Activated CD4-positive, alpha-beta T cell treated with anti-CD3 and anti-CD28 coated beads, Interleukin-2, amount 50 U/mL, for 4 hours (primary cell): ENCODE measurements at places on chromosomes 6 and 20.

- no peak for DNase-seq
Measured at GRCh38 chr6:54403096-54403495, 94.9 kb downstream of the TINAG start.

DNA sequence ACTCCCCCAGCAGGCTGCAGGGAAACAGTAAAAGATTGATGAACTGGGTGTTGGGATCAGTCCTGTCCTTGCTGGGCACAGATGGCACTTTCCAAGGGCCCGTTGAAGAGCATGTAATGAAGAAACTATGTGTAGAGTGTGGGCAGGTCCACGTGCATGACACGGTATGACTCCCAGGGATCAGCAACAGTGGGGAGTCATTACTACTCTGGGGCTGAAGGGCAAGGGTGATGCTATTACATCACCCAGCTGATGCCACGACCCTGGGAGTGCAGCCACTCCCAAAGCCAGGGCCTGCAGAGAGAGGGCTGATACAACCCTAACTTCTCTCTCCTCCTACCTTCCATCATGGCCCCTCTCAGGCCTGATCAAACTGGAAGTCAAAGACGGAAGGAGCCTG lies 20.1 kb downstream of the KCNK17 start:
- DNase-seq = no peak

DNA sequence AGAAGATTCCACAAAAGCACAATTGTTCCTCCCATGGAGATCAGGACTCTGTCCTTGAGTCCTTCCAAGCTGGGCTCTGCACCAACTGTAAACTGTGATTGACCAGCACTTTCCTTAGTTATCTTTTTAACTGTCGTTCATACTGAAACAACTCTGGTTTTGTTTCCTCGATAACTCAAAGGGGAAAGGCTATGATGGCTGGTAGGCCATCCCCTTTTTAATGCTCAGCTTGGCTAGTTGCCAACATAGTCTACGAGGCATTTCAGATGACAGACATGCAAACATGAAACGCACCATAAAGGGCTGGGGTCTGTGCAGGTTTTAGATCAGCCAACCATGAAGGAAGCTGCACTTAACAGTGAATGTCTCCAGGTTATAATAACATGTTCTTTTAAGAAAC lies 497.1 kb upstream of the ARID1B start:
- no peak for DNase-seq

GRCh38 chr6:33613795-33614168 lies 7.3 kb upstream of the ITPR3 start:
- no peak for DNase-seq

DNA sequence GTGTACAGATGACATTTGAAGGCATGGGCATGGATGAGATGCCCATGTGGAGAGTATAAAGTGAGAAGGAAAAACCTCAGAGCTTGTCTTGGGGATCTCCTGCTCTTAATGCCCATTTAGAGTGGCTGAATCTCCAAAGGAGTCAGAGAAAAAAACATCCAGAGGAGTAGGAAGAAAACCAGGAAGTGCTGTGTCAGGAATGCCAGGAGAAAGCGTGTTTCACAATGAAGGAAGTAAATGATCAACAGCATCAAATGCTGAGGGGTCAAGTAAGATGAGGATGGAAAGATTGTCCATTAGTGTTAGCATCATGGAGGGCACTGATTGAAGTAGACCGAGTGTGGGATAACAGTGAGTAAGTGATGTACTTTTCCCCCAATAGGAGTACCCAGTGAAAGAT lies 56.1 kb downstream of the FIG4 start:
- no peak for DNase-seq

DNA sequence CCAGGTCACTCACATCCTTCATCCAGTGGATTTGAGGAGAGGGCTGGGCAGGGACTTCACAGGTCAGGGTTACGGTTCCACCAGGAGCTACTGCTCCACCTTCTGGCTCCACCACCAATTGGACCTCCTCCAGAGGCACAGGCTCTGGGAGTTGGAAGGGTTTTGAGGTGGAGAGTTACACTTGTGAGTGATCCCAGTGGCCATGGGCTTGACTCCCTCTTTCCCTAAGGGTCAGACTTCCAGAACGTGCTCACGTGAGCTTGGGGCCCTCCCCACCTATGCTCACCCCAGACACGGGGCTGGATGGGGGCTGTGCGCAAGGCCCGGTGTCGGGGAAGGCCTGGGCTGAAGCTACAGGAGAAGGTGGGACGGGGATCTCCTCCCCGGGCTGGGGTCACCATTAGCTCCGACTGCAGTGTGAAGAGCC lies 1.5 kb downstream of the AGER start:
- no peak for DNase-seq

DNA sequence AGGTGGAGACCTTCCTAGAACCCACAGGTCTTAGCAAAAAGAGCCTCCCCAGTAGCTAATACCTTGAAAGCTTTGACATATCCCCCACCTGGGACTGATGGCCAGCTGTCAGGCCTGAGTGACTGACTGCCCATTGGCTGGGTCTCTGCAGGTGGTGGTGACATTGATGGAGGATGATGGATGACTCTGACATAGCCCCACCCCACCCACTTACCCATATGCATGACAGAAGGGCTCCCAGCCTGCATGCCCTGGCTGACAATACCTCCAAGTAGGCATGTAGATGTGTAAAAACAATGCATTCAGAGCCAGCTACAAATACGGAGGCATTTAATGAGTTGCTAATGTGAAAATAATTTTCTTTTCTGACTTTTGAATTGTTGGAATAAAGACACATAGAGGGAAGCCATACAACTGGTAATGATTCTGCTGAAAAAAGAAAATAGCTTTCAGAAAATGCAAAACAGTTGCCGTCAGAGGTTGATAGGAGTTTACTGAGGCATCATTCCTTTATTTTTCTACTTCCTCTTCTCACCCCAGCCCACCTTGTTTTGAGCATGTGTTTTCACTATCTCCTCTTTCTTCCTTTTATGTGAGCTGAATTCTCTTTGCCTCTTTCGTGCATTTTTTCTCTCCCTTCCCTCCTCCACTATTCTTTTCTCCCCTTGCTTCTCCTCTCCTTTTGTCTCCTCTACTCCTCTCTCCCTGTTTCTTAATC lies 70.6 kb downstream of the OLIG3 start:
- DNase-seq = no peak

GRCh38 chr6:156554160-156554559 lies 223.0 kb upstream of the ARID1B start:
- DNase-seq = no peak

DNA sequence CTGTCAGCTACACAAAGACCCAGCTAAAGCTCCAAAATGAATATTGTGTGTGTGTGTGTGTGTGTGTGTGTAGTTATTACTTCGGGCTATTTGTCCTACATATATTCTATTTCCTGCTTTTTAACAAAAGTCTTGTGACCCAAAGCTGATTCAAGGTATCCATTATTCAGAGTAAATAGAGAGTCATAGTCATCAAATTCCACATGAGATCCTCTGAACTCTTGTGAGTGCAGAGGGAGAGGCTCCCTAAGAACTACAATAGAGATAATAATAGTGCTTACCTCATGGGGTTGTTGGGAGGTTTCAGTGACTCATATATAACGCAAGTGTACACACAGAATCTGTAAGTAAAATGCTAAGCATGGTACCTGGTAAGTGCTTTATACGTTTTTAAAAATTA lies 95.6 kb upstream of the SHLD1 start:
- no peak for DNase-seq

GRCh38 chr6:79600812-79601609 lies 30.1 kb upstream of the SH3BGRL2 start:
- DNase-seq = no peak

DNA sequence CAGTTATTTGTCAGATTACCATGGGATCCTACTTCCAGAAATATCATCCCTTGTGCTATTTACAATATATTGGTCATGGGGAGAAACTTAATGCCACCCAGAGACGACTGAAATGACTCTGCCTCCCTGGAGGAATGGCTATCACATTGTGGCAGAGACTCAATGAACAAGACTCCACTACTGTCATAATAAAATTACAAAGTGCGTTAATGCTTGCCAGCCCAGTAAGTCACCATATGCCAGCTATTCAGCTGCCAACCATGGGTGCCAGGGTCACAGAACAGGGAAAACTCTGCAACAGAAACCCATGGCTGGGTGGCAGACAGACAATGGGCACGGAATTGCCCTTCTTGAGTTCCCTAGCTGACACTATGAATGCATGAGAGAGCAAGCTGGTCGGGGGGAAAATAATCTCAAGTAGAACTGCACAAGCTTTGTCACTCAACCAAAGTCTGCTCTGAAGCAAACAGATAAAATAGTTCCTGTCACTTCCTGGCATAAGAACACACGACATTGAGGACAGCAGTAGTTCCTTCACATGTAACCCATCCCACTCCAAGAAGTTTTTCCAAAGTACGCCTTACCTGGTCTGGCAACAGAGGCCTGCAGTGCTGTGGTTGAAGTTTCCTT lies 32.1 kb downstream of the TP53INP2 start:
- DNase-seq = no peak

DNA sequence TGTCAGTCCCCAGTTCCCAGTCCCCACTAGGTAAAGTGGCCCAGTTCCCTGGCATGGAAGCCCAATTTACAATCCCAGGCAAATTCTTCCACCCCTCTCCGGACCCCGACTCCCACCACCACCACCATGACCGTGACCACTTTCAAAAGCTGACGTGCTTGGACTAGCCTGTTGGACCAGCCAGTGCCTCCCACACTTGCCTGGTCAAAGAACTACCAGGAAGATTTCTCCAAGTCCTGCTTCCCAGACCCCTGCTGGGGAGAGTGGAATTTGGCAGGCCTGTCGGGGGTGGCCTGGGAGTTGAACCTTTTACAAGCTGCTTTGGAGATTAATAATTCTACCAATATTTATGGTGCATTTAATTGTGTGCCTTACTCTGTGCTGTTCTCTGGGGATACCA lies 1.4 kb upstream of the PTPRT start:
- no peak for DNase-seq

DNA sequence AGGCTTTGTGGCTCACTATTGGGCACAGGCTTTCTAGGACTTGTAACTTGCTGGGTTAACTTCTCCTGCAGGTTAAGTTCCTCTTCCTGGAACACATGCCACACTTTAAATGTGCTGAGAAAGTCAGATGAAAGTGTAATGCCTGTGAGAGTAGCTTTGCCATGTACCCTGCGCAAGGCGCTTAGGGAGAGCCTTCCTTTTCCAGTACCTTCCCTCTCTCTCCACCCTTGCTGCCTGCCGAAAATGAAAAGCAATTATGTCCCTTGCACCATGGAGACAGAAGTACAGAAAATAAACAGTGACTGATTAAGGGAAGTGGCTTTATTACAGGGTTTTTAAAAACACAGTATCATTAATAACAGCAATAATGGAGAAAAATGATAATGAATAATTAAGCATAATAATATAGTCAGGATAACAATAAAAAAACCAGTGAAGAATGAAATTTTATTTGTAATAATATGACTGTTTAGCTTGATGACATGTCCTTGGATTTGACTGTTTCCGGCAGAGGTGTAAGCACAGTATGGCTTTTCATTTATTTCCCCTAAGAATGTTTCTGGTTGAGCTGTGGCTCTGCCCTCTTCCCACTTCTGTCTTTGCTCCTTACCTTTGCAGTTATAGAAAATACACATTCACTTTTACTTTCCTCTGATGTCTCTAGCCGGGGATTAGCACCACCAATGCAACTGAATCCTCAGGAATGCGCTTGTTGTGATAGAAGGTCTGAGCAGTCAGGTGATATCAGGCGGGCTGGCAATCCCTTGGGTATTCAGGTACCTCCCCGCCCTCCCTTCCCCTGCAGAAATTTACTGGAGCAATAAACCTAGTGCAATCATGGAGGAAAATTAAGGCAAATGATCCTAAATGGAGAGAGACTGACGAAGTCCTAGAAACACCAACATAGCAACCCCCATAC lies 472.3 kb upstream of the CITED2 start:
- no peak for DNase-seq

GRCh38 chr6:29255530-29255929 lies 46.0 kb upstream of the OR14J1 start:
- DNase-seq = no peak

DNA sequence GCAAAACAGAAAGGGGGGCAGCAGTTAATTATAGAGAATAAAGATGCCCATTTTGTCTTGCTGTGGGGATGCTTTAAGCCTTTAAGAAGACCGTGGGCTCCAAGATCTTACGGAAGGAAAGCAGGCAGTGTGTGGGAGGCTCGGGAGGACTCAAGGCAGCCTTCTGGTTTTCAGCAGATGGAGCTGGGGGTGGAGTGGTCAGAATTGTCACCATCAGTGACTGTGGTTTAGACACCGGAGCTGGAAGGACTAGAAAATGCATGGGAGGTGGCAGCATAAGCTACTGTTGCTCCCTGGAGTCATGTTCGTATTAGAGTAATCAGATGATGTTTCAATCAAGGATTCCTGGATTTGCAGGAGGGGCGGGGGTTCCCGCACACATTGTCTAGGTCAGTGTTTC lies 3.7 kb downstream of the PHACTR1 start:
- no peak for DNase-seq

GRCh38 chr6:16236631-16237199 lies 1.7 kb upstream of the GMPR start:
- DNase-seq = no peak

GRCh38 chr6:163250116-163250515 lies 164.4 kb upstream of the QKI start:
- no peak for DNase-seq

- DNase-seq = no peak
Measured at GRCh38 chr20:60759651-60760050, 492.4 kb upstream of the CDH4 start.

DNA sequence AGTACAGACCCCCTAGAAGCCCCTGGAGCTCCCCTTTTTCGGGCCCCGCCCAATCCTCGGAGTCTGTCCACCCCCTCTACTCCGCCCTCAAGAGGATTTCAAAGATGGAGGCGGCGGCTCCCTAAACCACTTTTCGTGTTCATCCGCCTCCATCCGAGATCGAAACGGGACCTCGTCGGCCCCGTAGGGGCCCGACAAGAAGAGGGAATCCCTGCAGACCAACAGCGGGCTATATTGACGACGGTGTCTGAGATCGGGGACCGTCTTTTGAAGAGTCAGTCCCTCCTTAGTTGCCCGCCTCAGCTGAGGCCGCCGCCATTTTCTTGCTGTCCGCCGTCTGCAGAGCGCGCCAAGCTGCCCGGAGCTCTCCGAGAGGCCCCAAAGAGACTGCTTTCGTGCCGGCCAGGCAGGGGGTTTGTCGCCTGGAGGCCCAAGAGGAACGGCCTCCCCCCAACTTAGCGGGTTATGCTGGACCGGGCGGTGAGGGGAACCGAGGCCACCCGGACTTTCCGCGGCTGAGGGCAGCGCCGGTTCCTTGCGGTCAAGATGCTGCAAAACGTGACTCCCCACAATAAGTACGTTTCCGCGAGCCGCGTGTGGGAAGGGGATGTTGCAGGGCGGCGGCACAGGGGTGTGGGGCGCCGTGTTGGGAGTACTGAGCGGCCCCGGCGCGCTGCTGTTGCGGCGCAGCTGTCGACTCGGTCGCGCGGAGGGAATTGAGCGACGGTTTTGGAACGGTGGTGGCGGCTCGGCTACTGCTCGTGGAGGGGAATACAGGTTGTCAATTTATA lies 4.2 kb downstream of the BRD2 start:
- DNase-seq = peak; percentile 46

DNA sequence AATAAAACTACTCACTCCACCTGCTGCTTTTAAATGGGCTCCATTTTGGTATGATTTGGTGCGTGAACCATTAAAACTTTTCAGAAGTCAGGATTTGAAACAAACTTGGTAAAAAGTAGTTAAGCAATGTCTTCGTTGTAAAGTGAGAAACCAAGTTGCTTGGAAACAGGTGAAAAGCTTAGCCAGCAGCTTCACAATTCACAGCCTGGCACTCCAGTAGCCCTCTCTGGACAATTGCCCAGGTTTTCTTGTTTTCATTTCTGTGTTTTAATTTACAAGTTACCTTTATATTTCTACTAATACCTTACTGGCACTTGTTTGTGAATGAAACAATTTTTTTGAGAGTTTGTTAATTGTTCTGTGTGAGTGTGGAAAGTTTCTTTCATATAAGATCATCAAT lies 12.8 kb downstream of the NT5E start:
- no peak for DNase-seq

GRCh38 chr6:40510442-40510841 lies 76.7 kb downstream of the LRFN2 start:
- DNase-seq = no peak
